ENCODE measurements at places on chromosomes 13 and 19.

GRCh38 chr19:58586133-58586765, 13.1 kb upstream of the MZF1 start:
- H3K36me3 ChIP-seq: peaks cover 11% of the 10 kb centered on the region
- no peak for DNase-seq
- H3K27me3 ChIP-seq: no peaks in the 10 kb centered on the region

DNA sequence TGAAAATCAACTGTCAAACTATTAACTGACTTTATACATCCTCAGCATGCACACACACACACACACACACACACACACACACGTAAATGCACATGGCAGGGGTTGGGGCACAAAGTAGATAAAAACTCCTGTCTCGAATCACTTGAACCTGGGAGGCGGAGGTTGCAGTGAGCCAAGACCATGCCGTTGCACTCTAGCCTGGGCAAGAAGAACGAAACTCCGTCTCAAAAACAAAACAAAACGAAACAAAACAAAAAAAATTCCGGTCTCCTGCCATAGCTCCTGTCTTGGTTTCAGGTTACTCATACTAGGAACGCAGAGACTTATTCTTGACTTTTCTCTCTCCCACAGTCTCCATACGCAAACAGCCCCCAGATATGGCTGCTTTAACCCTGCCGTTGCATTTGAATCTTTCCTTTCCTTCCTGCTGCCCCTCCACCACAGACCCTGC, 148.9 kb downstream of the SHISA2 start:
- DNase-seq: peak; percentile 39
- peaks cover under 1% of the 10 kb centered on the region for H3K27me3 ChIP-seq
- H3K36me3 ChIP-seq: no peaks in the 10 kb centered on the region
- no peak overlapping the region for H3K27ac ChIP-seq
- peaks cover 20% of the 10 kb centered on the region for H3K4me1 ChIP-seq

DNA sequence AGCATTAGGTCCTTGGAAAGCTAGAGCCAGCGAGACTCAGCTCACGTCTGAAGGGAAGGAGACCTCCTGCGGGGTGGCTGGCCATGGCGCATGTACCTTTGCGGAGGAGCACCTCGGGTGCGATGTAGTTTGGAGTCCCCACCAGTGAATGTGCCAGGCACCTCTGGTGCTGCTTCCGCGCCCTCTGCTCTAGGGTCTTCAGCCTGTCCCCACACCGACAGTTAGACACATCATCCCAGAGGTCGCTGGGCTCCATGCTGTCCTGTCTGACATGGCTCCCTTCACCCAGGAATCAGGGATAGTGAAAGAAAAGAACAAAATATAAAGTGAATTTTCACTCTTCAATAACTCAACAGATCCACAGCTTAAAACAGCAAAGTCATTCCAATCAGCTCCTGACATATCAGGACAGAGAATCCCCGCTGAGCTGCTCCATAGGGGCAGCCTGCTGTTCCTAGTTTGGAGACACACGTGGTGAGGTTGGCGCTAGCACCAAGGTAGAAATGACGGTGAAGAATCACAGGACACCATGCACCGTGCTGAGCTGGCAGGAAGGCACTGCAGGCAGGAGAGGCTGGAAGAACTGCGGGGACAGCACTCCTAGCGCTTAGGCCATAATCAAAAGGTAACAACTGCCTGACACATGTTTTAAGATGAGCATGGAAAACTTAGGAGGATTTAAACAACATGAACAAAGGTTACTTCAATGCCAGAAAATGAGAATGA, 79.0 kb upstream of the XPO4 start:
- no peak overlapping the region for H3K27ac ChIP-seq
- no peaks in the 10 kb centered on the region for H3K27me3 ChIP-seq
- H3K36me3 ChIP-seq: no peaks in the 10 kb centered on the region
- no peak for DNase-seq
- H3K4me3 ChIP-seq: no peak overlapping the region

- no peak for DNase-seq
- H3K36me3 ChIP-seq: no peaks in the 10 kb centered on the region
- H3K27me3 ChIP-seq: peaks cover 2% of the 10 kb centered on the region
- peaks cover 8% of the 10 kb centered on the region for H3K4me1 ChIP-seq
- H3K27ac ChIP-seq: no peak overlapping the region
Observed at GRCh38 chr19:8618751-8619150, 8.2 kb upstream of the ADAMTS10 start.

DNA sequence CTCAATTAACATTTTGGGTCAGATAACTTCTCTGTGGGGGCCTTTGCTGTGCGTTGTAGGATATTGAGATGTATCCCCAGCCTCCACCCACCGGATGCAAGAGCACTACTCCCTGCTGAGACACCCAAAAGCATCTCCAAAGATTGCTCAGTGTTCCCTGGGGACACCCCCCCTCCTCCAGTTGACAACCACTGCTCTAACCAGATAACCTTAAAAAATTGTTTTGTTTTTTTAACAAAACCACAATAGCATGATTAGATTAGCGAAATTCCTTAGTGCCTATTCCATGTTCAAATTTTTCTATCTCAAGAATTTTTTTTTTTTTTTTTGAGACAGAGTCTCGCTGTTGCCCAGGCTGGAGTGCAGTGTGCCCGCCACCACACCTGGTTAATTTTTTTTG, 2.6 kb upstream of the EPN1 start:
- H3K4me1 ChIP-seq: peaks cover 38% of the 10 kb centered on the region
- H3K4me3 ChIP-seq: no peak overlapping the region
- H3K27me3 ChIP-seq: no peaks in the 10 kb centered on the region
- H3K27ac ChIP-seq: no peak overlapping the region
- peaks cover 53% of the 10 kb centered on the region for H3K36me3 ChIP-seq

- H3K4me1 ChIP-seq: no peaks in the 10 kb centered on the region
- H3K4me3 ChIP-seq: no peak overlapping the region
- H3K27ac ChIP-seq: no peak overlapping the region
- DNase-seq: no peak
- H3K36me3 ChIP-seq: no peaks in the 10 kb centered on the region
Observed at GRCh38 chr13:88000239-88000638, 329.1 kb downstream of the SLITRK5 start.

DNA sequence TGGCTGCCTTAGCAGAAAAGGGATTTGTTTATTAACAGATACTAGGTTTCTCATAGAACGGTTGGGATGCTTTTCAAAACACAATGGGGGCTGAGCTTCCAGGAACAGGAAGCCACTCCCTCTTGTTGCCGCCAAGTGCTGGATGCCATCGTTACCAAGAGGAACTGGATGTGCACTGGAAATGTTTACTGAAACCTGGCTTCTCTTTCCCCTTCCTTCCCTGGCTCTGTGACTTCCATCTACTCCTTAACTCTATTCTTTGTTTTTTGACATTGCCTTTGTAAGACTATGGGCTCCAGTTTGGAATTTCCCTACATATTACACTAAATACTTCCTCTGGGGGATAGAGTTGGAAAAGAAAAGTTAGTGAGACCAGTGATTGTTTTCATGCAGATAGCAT, 11.7 kb upstream of the KL start:
- DNase-seq: no peak
- peaks cover 24% of the 10 kb centered on the region for H3K27me3 ChIP-seq
- H3K4me3 ChIP-seq: no peak overlapping the region

DNA sequence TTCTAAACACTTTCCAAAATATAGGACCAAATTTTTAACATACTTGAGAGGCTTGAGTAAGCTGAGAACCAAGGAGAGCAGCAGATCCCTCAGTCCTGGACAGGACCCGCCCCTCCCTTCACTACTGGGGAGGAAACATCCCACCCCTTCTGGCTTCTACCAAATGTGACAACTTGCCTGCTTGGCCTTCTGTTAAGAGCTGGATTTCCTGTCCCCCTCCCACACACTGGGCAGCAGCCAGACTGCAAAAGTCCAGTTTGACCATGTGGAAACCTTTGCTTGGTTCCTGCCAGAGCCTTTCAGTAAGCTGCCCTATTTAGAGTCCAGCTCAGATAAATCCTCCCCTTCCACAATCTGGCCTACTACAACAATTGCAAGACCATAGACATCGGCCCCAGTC, 84.3 kb downstream of the FGF14 start:
- peaks cover 10% of the 10 kb centered on the region for H3K27me3 ChIP-seq
- no peak overlapping the region for H3K4me3 ChIP-seq
- no peaks in the 10 kb centered on the region for H3K4me1 ChIP-seq
- DNase-seq: no peak
- H3K27ac ChIP-seq: no peak overlapping the region

DNA sequence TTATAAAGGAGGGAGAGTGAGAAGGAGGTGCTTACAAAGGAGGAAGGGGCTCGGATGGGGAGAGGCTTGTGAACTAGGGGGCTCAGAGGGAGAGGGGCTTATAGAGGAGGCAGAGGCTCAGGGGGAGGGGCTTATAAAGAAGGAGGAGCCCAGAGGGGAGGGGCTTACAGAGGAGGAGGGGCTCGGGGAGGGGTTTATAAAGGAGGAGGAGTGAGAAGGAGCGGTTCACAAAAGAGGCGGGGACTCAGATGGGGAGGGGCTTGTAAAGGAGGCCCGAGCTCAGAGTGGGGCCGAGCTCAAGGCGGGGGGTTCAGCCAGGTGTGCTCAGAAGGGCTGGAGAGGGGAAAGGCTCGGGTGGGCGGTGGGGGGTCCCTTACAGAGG, 500 bp downstream of the SMIM24 start:
- peak; percentile 68 for DNase-seq
- no peak overlapping the region for H3K27ac ChIP-seq
- no peaks in the 10 kb centered on the region for H3K27me3 ChIP-seq

GRCh38 chr19:1088416-1089010, 6.7 kb downstream of the POLR2E start:
- peaks cover 49% of the 10 kb centered on the region for H3K4me1 ChIP-seq
- peaks cover 48% of the 10 kb centered on the region for H3K36me3 ChIP-seq
- no peaks in the 10 kb centered on the region for H3K27me3 ChIP-seq
- H3K27ac ChIP-seq: peak overlapping the region; percentile 86
- no peak overlapping the region for H3K4me3 ChIP-seq

DNA sequence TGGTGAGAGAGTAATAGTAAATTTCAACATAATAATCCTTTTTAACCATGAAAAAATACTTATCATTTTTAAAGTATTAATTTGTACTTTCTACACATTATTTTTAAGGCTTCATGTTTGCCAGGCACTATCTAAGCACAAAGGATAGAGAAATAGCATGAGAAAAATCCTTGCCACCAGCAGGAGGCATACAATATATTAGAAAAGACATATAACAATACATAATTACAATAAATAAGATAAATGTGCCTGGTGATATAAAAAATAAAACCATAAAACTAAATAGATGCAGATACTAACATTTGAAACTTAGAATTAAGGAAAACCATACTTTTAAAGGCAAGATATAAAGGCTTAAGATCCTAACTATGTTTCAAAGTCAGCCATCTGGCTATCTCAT, 1256.4 kb downstream of the DIAPH3 start:
- no peak for DNase-seq
- no peaks in the 10 kb centered on the region for H3K27me3 ChIP-seq
- no peaks in the 10 kb centered on the region for H3K36me3 ChIP-seq
- H3K4me1 ChIP-seq: no peaks in the 10 kb centered on the region
- no peak overlapping the region for H3K27ac ChIP-seq

GRCh38 chr13:66296875-66297274, 933.3 kb downstream of the PCDH9 start:
- no peak overlapping the region for H3K4me3 ChIP-seq
- no peak for DNase-seq
- H3K4me1 ChIP-seq: no peaks in the 10 kb centered on the region
- no peaks in the 10 kb centered on the region for H3K36me3 ChIP-seq
- no peak overlapping the region for H3K27ac ChIP-seq

DNA sequence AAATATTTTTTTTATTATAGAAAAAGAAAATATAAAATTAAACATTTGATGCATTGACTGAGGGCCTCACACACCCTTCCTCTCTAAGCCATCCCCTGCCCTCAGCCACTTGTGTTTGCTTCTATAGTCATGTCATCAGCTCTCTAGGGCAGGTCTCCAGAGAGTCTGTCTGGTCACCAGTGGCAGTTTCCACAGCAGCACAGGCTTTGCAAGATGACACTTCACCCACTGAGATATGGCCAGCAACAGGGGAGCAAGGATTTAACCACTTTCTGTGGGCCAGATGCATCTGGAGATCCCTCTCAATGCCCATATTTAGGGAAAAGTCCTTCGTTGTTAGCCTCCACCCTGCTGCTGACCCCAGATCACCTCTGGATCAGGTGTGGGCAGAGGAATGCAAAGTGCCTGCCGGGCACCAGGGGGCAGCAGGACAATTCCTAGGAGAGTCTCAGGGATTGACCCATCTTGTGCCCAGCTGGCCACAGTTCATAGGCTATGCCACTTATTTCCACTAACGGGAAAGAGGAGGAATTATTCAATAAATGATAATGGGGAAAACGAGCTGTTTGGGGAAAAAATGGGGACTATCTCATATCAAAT, 4.8 kb downstream of the ABCC4 start:
- peaks cover 12% of the 10 kb centered on the region for H3K36me3 ChIP-seq
- no peak overlapping the region for H3K4me3 ChIP-seq
- DNase-seq: peak; percentile 51
- H3K27me3 ChIP-seq: no peaks in the 10 kb centered on the region
- no peak overlapping the region for H3K27ac ChIP-seq
- H3K4me1 ChIP-seq: peaks cover 32% of the 10 kb centered on the region

DNA sequence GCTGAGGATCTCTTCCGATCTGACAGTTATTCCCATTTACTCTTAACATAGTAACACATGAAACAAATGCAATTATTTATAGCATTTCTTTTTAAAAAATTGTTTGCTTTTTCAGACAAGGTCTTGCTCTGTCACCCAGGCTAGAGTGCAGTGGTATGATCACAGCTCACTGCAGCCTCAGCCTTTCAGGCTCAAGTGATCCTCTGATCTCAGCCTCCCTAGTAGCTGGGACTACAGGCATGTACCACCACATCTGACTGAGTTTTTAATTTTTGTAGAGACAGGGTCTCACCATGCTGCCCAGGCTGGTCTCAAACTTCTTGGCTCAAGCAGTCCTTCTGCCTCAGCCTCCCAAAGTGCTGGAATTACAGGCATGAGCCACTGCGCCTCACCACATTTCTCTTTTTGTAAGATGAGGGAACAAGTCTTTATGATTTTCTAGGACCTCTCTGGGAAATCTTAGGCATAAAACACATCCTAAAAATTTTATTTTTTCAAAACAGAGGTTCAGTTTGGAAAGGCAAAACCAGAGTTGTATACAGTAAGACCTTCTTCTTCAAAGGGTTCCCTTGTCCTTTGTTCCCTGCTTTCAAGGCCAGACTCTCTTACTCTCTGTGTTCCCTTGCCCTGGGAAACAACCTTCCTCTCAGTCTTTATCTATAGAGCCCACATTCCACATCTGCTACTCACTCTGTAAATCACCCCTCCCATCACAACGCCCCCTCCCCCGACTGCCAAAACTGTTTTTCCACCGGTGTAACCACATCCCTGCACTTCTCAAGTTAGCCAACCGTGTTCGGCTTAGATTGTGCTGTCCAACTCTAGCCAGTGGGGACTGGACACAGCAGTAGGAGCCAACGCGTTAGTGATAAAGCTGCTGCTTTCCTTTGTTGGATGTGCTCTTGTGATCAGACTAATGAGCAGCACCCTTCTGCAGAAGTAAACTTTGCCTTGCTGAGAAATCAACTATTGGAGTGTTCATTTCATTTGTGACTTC, 56.2 kb downstream of the DHRS12 start:
- H3K27ac ChIP-seq: no peak overlapping the region
- no peaks in the 10 kb centered on the region for H3K4me1 ChIP-seq
- DNase-seq: no peak
- no peak overlapping the region for H3K4me3 ChIP-seq

- peaks cover 2% of the 10 kb centered on the region for H3K36me3 ChIP-seq
- no peak overlapping the region for H3K4me3 ChIP-seq
- peaks cover 20% of the 10 kb centered on the region for H3K4me1 ChIP-seq
Observed at GRCh38 chr13:41561170-41561569, 103.8 kb downstream of the RGCC start.
